ENCODE measurements at places on chromosomes 4 and X.

DNA sequence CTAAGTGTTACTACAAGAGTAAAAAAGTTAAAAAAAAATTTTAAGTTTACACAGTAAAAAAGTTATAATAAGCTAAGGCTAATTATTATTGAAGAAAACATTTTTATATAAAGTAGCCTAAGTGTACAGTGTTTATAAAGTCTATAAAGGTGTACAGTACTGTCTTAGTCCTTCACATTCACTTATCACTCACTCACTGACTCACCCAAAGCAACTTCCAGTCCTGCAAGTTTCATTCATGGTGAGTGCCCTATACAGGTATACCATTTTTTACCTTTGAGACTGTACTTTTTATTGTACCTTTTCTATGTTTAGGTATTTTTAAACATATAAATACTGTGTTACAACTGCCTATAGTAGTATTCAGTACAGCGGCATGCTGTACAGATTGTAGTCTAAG, 74.2 kb downstream of the TMEM165 start:
- DNase-seq, result no peak

DNA sequence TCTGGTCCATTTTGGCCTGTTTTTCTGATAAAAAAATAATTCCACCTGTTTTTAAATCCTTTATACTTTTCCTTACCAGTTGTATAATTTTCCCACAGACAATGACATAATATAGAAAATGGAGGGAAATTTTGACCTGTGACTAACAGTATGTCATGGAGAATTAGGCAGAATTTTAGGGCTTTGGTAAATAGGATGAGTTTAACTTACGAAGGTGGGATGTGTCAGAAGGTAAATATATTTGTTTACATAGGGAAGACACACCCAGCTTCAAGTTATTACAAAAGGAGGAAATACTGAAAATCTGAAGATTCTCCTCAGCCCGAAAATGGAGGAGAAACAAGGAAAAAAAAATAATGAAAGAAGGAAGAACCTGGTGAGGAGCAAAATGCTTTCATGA, 64.6 kb upstream of the PPP3CA start:
- DNase-seq, result no peak

GRCh38 chr4:11608992-11609391, 180.3 kb upstream of the HS3ST1 start:
- DNase-seq, result no peak

GRCh38 chr4:77567549-77567948, 38.1 kb upstream of the CXCL13 start:
- no peak for DNase-seq

DNA sequence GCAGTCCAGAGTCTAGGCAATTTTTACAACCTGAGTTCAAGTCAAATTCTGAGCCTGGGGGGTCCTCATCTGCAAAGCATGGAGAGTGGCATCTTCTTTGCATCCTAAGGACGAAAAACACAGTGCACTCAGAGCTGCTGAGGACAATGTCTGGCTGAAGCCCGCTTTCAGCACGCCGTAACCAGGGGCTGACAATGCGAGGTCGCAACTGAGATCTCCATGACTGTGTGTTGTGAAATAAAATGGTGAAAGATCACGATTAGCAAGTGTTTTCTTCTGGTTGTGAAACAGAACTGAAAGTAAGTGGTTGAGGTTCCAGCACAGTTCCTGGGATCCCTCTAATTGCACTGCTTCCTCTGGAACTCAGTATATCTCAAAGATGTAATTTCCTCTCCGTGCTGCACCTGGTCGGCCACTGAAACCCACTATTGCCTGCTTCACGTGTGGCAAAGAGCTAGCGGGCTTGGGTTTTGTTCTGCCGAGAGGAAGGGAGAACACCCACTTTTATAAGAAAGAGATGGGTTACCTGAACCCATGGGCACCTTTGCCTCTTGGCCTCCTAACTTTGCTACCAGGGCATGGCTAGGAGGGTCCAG, 7.7 kb upstream of the F11 start:
- no peak for DNase-seq

All from upper lobe of right lung (tissue), 1 donor.